Activated T-cell treated with anti-CD3 and anti-CD28 coated beads for 48 hours (primary cell): ENCODE measurements at places on chromosomes 3 and 15.

DNA sequence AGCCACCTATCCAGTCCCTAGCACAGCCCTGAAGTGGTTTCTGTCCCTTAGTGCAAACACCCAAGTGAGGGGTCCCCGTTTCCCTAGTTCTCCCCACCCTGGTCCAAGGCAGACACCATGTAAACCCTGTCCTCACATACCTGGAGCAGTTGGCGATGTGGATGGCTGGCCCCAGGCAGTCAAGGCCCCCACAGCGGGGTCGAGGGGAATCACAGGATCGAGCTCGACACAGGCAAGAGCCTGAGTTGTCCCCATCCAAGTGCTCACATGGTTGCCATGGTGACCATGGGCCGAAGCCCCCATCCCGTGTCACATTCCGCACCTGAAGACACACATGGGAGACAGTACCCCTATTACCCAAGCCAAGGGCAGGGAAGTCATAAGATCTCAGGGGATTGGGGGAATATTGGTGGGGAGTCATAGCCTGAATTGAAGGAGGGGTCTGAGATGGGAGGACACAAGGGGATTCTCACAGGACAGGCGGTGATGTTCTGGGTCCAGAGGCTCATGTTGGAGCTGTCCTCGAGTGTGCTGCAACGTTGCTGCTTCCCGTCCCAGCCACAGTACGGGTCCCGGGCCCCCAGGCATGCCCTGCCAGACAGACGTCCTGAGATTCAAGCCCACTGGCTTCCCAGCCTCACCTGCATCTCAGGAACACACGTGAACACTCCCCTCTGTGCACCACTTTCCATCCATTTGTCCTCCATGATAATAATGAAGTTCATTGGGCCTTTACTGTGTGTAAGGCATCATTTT lies 112.1 kb downstream of the SEMA5B start:
- no peak for DNase-seq

DNA sequence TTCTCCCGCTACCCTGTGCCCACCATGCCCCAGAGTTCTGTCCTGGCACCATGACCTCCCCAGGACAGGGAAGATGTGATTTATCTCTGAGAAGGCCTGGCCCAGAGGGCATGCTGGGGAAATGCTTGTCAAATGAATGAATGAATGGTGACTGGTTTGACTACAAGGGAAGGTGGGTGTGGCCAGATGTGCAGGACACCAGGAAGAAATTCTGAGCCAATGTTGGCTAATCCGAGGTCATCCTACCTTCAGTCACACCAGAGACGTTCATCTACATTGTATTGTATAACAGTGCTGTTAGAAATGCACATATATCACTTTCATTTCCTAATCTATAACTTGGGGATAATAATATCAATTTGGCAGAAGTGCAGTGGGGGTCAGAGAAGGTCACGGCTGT lies 138.4 kb downstream of the FAM43A start:
- no peak for DNase-seq

GRCh38 chr3:23728601-23729117 lies 77.1 kb upstream of the UBE2E1 start:
- DNase-seq: no peak

DNA sequence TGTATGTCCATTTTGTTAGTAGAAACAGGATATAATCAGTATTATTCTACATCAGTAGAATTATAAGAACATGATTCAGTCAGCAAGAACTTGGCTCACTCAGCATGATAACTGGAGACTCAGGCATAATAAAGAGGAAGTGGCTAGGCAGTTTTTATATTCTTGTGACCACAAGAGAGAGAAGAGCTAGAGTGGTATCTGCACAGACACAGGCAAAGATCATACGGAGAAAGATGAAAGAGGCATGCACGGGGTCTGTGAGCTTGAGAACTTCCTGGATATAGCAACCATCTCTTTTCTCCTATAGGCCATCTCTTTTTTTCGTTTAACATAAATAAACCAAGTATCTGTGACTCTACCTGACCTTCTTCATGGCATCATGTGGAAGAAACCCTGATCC lies 46.8 kb downstream of the MYO5A start:
- no peak for DNase-seq

DNA sequence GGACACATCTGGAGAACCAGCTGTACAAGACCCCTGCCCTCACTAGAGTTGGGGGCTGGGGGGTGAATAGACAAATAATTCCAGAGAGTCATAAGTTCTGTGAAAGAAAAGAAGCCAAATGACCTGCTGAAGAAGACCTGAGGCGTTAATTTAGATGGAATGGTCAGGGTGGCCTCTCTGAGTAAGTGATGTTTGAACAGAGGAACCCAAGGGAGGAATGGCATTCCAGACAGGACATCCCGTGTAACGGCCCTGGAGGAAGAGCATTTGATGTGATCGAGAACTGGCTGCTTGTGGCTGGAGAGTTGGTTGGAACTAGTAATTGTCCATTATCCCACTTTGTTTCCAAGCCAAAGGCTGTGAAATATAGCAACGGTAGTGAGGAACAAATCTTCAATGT lies 1.7 kb downstream of the NR2C2 start:
- no peak for DNase-seq

- DNase-seq: no peak
Measured at GRCh38 chr3:43031485-43031884, 52.4 kb downstream of the GASK1A start.

DNA sequence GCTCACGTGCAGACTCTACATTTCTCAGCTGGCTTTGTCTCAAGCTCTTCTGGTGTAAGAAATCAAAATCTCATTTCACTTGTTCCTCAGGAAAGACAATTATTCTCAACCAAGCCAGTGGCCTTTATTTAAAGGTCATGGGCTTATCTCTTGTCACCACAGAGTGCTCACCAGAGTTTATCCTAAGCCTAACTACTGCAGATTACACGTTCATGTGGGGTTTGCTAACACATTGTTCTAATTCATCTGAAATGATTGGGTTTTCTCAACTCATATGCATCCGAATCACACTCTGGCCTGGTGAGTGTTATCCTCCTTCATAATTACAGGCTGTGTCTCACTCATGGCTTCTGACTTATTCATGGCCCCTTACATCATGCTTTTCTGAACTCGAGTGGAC lies 83.3 kb upstream of the TSC22D2 start:
- DNase-seq: no peak

- DNase-seq: peak; percentile 90
Measured at GRCh38 chr3:42502429-42503250, at the start of gene VIPR1. TSS of gene VIPR1 (plus strand) at chr3:42502643. CDS start at chr3:42502736, 93 bp downstream.

GRCh38 chr3:181288145-181288544 lies 298.6 kb upstream of the DNAJC19 start:
- no peak for DNase-seq

DNA sequence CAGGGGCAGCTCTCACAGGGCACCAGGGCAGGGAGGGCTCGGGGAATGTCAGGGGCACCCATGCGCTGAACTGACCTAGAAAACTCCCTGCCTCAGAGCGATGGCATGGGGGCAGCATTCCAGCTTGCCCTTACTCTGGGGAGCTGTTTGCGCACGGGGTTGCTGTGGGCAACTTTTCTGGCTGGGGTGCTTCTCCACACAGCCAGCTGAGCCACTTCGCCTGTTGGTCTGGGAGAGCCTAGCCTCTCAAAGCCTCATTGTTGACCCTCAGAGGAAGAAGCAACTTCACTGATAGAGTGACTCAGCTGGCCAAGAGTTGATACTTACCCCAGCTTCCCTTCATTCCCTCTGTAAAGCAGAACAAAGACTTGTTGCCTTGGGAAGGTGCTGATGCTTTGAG lies 42.6 kb upstream of the MRPS22 start:
- DNase-seq: no peak

- no peak for DNase-seq
Measured at GRCh38 chr15:100783291-100783690, 96.3 kb upstream of the ALDH1A3 start.

- DNase-seq: no peak
Measured at GRCh38 chr3:188594139-188594538, 440.2 kb downstream of the LPP start.

DNA sequence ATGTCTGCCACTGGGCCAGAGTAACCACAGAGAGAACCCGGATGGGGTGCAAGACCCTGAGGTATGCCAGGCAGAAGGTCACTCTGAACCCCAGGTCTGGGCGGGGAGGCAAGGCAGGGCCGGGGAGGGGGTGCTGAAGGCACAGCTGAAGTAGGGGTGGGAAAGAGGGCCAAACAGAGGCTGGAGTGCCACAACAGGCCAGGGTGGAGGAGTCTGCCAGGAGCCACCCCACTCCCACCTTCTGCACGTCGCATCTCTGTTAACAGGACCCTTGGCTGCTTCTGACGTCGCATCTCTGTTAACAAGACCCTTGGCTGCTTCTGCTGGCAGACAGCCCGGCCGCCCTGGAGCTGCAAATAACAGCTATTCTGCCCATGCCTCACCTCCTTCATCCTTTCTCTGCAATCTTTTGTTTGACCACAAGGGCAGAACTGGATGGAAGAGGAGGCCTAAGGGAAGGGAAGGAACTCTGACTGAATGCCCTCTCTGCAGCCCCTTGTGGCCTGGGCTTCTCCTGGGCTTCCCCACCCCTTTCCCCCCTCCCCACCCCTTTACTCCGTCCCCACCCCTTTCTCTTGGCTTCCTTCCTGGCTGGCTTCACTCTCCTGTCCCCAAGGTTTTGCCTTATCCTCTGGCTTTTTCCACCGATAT lies 20.6 kb upstream of the FBLN2 start:
- no peak for DNase-seq

DNA sequence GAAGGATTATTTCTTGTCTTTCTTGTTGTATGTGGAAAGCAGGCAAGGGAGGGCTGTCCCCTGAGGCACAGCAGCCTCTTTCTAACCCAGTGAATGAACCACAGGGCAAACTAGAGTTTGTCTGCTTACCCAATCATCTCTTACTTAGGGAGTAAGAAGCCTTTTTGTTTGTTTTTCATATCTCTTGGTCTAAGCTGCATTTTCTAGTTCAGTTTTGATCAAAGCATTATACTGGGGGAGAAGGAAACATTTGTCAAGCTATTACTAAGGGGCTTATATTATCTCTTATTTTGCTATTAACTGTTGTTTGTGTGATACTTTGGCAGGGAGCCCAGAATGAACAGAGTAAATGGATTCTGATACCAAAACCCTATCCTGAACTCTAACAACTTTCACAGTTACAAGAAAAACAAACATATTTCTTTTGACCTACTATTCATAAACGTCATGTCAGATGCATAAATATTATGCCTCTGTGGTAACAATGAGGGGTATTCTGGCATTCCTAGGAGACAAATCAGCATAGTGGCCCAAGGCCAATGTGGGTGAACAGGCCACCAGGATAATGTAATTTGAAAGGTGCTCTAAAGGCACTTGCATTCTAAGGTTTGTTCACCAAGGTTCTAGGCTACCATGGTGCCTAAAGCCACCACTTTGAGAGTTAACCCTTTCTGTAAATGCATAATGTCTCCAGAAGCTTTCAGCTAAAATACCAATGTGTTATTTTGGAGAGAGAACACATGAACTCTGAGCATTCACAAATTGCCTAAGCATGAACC lies 271.6 kb upstream of the ZPLD1 start:
- no peak for DNase-seq

- no peak for DNase-seq
Measured at GRCh38 chr15:93432474-93432873, 343.5 kb upstream of the RGMA start.

DNA sequence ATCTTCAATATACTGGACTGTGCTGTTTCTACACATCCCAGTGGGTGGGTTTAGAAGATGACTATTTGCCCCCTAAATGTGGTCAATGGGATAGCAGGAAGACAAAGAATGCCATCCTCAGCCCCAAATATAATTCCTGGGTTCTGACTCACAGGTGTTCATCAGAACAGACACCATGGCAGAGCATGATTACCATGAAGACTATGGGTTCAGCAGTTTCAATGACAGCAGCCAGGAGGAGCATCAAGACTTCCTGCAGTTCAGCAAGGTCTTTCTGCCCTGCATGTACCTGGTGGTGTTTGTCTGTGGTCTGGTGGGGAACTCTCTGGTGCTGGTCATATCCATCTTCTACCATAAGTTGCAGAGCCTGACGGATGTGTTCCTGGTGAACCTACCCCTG lies 3.0 kb downstream of the CXCR6 start:
- DNase-seq: no peak

DNA sequence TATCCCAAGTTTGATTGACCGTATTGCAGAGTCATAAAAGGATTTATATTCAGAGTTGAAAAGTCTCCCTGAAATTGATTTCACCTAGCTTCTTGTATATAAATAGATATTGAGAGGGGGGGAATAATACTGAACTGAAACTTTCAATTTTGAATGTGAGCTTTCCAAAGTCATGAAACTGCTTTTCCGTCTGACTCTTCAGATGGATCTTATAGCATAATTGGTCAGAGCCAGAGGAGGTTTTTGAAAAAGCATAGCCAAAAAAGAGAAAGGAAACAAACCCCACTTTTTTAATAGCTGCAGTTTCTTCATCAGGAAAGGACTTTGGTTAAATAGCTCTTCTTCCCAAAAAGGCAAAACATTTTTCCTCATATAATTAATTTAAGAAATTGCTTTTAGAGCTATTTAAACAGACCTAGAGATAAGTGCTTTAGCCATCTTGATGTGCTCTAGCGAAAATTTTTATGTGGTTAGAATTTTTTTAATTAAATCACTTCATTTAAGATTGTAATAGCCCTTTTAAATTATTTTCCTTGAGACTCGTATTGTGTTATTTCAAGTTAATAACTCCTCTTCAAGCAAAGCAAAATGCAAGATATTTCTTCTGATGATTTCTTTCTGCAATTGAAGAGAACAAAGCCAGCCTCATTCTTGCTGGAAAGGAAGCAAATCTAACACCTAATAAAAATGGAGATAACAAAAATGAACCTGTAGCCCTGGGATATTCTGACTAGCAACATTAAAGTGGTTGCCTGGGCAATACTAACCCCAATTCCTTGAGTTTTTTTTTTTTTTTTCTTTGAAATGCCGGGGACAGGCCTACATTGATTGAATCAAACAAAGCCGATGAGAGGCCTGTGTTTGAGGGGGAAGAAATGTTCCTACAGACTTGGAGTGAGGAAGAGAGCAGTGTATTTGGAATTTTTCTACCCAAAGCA lies 173.6 kb downstream of the PTPRG start:
- no peak for DNase-seq

DNA sequence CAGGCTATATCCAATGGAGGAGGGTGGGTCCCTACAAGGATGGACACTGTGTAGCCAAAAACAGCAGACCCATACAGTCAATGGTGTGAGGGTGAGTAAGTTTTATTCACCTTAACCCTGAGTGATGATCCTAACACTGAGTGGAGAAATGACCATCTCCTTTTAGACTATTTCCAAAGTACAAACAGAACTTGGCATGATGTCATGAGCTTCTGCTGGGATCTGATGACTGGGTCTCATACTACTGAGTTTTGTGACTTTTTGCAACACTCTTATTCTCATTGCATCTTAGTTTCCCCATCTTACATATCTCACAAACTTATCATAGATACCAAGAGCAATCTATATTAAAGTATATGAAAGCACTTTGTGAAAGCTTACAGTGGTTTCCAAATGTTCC lies 330.3 kb upstream of the CFAP20DC start:
- DNase-seq: no peak

GRCh38 chr3:43290956-43291355 lies 4.6 kb downstream of the SNRK start:
- DNase-seq: no peak

GRCh38 chr15:34841262-34841725 lies 45.9 kb upstream of the ACTC1 start:
- DNase-seq: no peak

GRCh38 chr15:39738998-39739397 lies 43.6 kb downstream of the FSIP1 start:
- no peak for DNase-seq

GRCh38 chr3:12559520-12559919 lies 2.6 kb downstream of the MKRN2 start:
- DNase-seq: no peak

GRCh38 chr3:119069725-119070124 lies 35.1 kb upstream of the IGSF11 start:
- DNase-seq: no peak

- no peak for DNase-seq
Measured at GRCh38 chr15:100771746-100772145, 107.9 kb upstream of the ALDH1A3 start.
